Cardiac fibroblast (primary cell): ENCODE measurements at places on chromosomes 1 and 21.

DNA sequence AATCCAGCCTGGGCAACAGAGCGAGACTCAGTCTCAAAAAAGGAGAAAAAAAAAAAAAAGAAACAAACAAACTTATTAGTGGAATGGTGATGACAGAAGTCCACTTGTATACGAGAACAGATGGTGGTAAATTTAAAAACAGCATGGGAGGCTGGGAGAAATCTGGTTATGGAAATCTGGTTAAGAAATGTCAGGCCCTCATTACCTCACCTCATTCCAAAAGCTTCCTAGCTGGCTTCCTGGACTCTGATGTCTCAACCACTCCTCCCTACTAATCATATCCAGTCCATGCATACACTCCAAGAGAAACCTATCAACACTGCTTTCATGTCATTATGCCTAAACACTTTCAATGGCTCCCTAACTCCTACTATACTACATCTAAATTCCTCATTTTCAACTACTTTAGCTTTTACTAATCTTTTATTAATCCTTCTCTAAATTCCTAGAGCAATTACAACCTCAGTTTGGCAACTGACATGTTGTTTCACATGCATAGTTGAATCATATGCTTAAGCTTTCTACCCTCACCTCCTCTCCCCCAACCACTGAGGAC lies 52.9 kb downstream of the FOXJ3 start:
- DNase-seq = peak; percentile 75

DNA sequence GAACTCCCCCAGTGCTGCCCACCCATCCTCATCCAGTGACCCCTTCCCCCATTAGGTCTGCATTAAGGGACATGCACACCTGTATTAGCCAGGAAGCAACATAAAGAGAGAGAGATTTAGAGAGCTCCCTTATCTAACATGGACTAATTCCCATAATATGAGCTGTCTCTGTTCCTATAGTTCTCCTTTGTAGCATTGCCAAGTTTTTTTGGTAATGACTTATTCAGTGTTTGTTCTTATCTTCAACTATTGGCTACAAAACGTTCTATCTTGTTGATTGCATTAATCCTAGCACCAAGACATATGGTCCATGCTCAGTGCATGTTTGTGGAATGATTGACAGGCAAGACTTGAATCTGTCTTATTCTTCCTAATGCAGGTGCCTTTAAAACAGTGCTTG lies 264.0 kb downstream of the ADGRL2 start:
- DNase-seq = no peak

DNA sequence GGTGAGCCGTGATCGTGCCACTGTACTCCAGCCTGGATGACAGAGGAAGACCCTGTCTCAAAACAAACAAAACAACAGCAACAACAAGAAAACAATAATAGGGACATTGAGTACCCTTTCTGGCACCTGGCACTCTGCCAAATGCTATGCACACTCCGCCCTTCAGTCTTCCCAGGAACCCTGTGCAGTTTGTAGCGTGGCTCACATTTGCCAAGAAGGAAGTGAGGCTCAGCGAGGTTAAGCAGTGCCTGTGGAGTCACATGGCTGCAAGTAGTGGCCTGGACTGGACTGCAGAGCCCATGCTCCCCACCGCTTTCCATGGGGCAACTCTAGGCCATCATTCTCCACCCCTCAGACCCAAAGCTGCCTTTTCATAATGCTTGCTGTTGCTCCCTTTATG lies 5.3 kb upstream of the EVA1B start:
- peak; percentile 59 for DNase-seq

DNA sequence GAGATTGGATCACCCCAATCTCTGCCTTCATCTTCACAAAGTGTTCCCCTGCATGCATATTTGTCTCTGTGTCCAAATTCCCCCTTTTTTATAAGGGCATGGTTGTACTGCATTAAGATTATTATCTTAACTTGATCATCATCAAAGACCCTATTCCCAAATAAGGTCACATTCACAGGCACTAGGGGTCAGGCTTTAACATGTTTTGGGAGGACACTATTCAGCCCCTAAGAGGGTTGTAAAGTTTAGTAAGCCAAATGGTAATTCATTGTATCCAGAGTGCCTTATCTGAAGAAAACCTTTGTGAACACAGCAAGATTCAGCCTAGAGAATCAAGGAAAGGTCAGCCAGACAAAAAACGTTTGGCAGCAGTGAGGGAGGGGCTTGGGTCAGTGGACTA lies 317.6 kb upstream of the PLD5 start:
- no peak for DNase-seq

DNA sequence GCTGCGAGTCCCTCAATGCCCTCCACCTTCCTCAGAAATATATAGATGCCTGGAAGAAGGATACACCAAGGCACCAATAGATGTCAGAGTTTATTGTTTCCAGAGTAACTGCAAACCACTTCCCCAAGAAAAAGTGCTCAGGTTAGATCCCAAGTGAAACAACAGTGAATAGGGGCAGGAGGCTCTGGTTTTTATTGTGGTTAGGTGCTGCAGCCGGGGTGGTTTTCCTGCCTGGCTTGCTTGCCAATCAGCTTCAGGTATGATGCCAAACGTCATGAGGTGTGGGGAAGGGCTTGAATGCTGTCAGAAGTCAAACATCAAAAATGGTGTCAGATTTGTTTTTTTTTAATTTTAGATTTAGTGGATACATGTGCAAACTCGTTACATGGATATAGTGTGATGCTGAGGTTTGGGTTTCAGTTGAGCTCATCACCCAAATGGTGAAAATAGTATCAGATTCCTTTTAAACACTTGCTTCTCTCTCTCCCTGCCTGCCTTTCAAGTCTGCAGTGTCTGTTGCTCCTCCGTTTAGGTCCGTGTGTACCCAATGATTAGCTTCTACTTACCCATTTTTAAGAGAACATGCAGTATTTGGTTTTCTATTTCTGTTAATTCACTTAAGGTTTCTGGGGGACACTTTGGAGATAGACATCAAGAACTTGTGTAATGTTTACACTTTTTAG lies 1317.0 kb downstream of the MRPL39 start:
- no peak for DNase-seq

- no peak for DNase-seq
Measured at GRCh38 chr1:115456441-115456961, 118.5 kb upstream of the NGF start.

GRCh38 chr1:155196103-155196892 lies 11.4 kb downstream of the THBS3 start:
- DNase-seq = no peak

- no peak for DNase-seq
Measured at GRCh38 chr1:29281571-29281970, 45.2 kb downstream of the PTPRU start.

DNA sequence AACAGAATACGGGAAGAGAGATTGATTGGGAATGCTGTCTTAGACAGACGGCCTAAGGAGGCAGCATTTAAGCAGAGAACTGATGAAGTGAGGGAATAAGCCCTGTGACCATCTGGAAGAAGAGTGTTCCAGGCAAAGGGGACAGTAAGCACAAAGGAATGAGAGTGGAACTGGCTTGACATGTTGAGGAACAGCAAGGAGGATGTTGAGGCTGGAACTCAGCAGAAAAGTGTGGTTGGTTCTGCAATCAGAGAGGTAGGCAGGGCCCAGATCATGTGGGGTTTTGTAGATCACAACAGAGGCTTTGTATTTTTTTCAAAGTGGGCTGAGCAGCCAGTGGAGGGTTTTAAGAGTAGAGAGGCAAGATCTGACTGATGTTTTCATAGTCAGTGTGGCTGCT lies 157.4 kb downstream of the DNM3 start:
- no peak for DNase-seq

DNA sequence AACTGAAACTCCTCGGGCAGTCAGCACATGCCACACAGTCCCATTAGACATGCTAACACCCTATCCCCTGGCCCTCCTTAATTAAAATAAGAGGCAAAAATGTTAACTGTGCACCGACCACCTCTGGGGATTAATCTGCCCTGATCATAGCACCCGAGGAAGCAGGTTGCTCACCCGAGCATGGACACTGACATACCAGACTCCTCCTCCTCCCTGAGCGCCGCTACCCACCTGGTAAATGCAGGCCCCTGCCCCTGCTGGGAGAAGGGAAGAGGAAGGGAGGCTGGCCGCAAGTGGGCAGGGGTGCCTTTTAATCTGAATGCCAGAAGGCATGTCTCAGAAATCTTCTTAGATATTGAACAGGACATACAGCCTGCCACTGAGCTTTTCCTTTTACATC lies 360.9 kb downstream of the RRAGC start:
- no peak for DNase-seq

- DNase-seq = peak; percentile 97
Measured at GRCh38 chr1:86429835-86430234, 5.9 kb downstream of the CLCA2 start.

DNA sequence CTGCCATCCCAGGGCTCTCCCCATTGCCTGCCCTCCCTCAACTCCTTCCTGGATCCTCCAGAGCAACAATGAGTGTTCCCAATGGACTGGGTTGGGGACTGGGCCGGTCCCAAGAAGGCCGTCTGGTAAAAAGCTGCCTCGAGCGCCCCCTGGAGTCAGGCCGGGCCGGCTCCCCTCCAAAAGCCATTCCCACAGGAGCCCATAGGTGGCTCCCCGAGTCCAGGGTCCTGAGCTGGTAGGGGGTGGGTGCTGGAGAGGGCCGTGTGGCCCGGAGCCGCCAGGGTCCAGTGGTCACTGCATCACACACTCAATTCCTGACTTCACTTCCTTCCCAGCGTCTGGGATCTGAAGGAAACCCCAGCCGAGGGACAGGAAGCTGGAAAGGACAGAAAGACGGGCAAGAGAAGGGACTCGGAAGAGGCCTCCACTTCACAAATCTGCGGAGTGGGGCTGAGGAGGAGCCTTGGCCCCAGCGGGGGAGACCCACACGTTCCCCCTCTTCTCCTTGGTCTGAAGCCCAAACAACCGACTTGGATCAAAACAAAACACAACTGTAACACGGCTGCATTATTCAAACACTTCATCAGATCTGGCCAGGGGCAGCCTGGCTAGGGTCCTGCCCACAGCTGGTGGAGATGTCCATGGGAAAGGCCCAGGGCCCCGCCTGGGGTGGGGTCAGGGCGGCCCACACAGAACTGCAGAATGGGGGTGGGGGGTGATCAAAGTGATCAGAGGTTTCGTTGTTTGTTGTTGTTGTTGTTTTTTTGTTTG lies 10.9 kb upstream of the ALDH4A1 start:
- DNase-seq = peak; percentile 87
